ENCODE measurements at places on chromosomes 2 and 18.

- no peak for DNase-seq
Measured at GRCh38 chr18:75360215-75360614, 67.3 kb downstream of the SMIM21 start.

DNA sequence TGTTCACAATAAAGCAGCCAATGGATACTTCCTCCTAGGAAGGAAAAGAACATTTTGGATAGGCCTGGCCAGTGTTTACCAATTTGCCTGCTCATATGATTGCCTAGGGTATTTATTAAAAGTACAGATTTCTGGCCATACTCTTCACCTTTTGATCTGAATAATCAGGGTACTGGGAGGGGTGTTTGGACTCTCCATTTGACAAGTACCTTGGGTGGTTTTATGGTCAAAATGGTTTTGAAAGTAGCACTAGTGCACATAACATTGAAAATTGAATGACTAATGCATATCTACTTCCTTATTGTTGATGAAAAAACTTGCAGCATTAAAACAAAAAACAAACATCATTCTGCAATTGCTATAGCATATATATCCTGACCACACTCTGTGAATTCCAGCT, 333.3 kb upstream of the CDH2 start:
- DNase-seq, result no peak

GRCh38 chr2:39567507-39567906, 98.2 kb upstream of the TMEM178A start:
- no peak for DNase-seq

DNA sequence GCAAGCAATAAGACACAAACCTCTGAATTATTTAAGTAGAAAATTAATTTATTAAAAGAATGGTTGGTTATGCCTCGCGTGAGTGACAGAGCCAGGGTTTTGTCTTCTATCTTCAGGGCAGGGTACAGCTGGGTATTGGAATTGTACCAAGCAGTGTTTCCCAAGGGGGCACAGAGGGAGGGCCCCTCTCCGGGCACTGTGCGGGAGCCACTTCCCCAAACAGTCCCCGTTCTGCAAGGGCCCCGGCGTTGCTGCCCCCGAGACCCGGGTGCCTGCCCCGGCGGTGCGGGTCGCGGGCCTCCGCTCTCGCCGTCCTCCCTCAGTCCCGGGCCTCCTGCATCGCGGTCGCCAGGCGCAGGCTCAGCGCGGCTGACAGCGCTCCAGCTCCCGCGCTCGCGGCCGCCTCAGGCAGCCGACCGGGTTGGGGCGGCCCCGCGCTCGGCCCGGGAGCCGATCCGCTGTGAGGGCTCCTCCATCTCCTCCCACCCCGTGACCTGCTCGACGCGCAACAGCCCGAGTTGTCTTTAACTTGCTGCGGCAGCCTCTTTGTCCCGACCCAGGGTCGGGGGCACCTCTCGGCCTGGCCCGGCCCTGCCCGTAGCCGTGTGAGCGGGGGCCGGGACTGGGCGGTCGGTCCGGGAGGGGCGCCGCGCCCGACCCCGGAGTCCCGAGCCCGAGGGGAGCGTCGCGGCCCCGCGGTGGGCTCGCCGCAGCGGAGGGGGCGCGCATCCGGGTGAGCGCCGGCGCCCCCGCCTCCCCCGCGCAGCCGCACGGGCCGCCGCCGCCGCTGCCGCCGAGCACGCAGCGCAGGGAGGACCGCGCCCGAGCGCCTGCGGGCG, 620 bp upstream of the GALNT1 start:
- DNase-seq, result peak; percentile 24

DNA sequence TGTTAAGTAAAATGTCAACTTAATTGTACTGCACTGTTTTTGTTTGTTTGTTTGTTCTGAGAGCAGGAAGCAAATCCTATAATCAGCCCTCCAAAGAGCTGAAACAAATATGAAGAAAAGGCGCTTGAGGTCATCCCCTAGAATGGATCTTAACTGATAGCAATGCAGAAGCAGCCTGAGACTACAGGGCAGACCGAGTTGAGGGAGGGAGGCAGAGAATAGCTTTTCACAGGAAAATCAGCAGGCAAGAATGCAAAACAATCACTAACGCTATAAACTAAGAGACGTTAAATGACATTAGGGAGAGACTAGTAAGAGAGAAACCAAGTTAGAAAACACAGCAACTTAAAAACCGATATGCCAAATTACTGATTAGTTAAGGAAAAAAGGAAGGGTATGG, 37.2 kb downstream of the GALNT1 start:
- DNase-seq, result no peak

- peak; percentile 3 for DNase-seq
Measured at GRCh38 chr2:201070948-201071478, 458 bp downstream of the HYCC2 start.

- DNase-seq, result no peak
Measured at GRCh38 chr2:126894082-126894481, 4.6 kb upstream of the TEX51 start.

DNA sequence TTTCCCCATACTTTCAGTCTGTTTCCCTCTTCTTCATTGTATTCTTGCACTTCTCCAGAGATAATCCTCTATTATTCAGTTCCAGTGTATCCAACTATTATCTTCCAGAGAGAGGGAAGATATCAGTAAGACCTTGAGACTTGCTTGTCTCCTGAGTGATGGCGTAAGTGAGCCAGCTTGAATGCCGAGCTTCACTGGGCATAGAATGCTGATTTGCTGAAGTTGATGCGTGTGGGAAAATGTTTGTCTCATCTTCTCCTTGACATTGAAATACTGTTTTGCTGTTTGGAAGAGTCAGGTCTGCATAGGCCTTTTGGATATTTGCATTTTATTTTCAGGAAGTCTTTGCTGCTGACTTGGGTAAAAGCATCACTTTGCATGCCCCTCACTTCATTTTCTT, 41.1 kb upstream of the MGAT5 start:
- DNase-seq, result no peak

DNA sequence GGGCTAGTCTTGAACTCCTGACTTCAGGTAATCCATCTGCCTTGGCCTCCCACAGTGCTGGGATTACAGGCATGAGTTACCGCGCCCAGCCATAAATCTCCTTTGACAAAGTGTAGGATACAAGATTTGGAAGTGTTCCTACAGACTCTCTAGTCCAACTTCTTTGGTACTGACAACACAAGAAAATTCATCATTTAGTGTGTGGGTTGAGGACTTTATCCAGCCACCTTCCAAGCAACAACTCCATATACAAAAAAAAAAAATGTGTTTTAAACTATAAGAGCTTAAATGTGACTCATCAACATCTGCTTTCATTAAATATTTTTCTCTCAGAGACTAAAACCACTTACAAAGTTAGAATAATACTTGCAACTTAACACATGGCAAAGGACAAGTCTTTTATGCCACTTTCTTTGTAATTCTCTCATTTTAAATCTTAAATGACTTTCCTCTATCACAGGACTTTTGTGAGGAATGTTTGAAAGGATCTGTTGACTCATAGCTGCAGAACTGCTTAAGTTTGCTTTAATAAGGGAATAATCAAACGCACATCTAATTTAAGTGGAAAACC, 46.2 kb upstream of the ITGAV start:
- no peak for DNase-seq

Measured in SHP77 (cell line).